ENCODE measurements at places on chromosomes 13 and 19. TPM values are rescaled to one million over a fixed set of nuclear protein-coding genes. Genes with fewer than 3 reads are reported as not detected.

Gene RNF225
- total RNA-seq = 0.58 TPM

DNA sequence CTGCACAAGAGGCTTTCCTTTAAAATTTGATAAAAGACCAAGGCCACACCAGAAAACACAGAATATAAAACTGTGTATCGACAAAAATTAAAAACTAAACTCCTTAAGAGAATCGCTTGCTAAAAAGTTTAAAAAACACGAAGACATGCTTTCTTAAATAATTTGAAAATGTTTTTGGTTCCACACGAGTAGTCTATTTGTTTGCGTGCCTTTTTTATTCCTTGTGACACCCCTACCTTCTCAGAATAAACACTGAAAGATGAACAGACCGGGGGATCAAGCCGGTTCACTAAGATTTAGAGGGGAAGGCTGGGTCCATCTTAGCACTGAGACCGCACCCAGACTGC lies 256.4 kb upstream of the STARD13 start:
- DNase-seq = no peak

DNA sequence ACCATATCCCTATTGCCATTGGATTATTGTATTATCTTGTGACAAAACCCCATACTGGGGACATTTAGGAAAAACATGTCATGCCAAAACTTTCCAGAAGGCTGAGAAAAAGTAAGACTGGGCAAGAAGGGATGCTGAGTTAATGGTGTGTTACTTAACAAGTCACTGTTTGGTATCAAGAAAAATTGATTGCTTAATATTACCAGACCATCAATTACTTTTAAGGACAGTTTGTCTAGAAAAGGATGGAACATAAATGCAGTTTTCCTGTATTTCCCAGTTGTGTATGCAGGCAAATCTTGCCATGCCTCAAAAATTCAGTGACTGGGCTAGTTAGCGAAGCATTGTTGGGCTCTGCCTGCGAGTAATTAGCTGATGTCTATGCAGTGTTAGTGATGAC lies 705.6 kb upstream of the MIR17HG start:
- DNase-seq = no peak

Gene IRS2
- total RNA-seq = 4.4 TPM

- peak; percentile 67 for DNase-seq
Observed at GRCh38 chr19:49937750-49938381, 8.6 kb upstream of the NUP62 start.

Gene CEACAM21
- total RNA-seq = 2.7 TPM

DNA sequence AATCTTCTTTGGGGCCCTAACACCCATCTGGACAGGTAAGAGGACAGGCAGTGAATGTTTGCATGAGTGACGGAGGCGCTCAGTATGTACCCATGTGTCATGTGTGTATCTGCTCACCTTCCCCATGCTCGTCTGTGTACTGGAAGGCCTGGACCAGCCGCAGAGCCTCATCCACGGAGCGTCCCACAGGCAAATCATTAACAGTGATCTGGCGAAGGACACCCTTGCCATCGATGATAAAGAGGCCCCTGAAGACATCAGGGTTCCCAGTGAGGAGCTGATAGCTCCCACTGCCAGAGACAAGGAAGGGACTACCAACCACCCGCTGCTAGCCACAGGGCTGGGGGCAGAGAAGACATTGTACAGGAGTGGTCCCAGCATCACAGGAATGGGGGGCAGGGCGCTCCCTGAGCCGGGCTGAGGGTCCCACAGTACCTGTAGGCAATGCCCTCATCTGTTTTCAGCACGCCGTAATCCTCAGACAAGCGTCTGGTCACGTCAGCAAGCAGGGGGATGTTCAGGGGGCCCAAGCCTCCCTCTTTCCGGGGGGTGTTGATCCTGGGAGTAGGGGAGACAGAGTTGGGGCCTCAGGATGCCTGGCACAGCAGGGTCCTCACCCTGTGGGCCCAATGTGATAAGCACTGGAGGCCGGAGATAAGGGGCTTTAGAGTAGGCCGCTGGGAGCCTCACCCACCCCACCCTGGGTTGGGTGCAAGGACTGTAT lies 1.7 kb downstream of the PRDX2 start:
- DNase-seq = no peak

DNA sequence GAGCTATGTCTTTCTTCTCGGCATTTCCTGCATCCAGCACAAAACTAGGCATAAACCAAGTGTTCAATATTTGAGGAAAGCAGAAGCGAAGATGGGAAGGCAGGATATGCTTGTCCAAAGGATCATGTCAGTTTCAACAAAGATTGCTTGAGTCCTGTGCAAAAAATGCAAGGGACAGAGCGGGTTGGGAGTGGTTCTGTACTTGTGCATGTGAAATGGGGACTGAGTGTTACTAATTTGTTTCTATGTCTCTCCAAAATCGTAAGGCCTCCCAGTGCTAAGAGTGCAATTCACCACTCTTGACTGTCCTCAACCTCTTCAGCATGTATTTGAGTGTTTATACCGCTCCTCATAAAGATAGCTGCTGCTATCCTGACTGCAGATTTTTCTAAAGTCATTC lies 166.2 kb downstream of the DLEU7 start:
- no peak for DNase-seq

Gene PCDH20
- total RNA-seq = not detected

DNA sequence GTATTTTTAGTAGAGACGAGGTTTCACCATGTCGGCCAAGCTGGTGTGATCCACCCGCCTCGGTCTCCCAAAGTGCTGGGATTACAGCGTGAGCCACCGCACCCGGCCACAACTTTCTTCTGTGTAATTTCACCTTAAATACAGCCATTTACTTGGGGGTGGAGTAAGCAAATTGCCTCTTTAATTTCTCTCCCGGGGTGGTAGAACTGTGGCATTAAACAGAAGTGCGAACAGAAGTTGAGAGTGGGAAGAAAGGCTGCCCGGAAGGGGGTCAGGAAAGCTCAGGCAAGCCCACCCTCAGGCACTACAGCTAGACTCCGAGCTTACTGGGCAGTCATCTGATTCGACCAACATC lies 475 bp upstream of the DNAJC15 start:
- DNase-seq = no peak

DNA sequence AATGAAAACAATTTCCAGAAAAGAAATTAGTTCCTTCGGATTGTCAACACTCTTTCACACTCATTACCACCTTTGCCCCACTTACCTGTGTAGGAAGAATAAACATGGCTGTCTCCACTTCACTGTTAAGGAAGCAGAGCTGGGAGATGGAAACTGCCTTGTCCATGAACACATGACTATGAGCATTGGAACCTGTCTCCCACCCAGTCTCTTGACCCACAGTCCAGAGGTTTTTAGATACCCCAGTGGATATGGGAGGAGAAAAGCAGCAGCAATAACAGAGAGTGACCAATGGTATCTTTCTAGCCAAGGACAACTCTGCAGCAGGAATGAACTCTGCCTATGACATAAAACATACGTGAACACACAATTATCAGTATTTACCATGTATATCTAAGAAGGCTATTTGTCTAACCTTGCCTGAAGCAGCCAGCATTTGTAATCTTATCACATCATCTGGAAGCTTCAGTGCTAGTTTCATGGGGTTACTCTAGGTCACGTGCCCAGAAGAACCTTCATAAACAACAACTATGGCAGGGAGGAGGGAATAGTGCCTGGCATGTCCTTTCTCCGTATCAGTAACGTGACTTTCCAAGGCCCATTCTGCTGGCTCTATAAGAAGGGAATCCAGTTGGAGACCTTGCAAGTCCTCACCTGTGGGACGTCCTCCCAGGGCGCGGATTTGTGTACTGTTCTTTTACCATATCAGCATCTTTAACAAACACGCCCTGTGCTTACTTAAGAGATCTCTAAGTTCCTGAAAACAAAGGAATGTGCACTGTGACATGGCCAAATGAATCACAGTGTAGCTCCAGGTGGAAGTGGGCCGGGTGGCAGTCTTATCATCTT lies 221.8 kb upstream of the UBL3 start:
- no peak for DNase-seq

- DNase-seq = peak; percentile 68
Observed at GRCh38 chr13:79870123-79870522, 389.2 kb downstream of the NDFIP2 start.

GRCh38 chr19:42197375-42197817 lies 20.1 kb downstream of the DEDD2 start:
- no peak for DNase-seq

DNA sequence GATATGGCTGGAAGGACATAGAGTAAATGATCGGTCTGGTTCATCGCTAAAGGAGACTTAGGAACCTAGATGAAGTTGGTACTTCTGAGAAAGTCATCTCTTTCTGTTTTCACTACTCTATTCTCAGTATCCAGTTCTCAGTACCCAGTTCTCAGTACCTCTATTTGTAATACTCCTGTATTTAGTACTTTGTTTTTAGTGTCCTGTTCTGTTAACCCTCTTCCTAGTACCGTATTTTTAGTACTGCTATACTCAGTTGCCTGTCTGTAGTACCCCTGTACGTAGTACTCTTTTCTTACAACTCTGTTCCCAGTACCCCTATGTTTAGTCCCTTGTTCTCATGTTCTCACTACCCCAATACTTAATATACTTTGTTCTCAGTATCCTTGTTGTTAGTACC lies 1.2 kb downstream of the RFXAP start:
- no peak for DNase-seq

DNA sequence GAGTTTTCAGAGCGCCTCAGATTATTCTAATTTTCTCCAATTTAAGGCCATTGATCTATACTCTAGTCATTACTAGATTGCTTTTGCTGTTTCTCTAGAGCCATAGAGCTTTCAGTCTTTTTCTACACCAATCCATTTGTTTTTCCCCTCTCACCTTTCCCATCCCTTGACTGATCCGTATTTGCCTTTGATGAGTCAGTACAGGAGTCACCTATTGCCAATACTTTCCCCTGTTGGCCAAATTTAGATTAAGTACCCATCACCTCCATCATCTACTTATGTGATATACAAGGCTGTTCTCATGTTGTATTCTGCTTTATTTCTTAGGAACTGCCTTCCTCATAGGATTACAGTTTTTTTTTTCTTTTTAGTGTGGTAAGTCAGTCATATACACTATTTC lies 463.2 kb downstream of the KLF12 start:
- DNase-seq = no peak

DNA sequence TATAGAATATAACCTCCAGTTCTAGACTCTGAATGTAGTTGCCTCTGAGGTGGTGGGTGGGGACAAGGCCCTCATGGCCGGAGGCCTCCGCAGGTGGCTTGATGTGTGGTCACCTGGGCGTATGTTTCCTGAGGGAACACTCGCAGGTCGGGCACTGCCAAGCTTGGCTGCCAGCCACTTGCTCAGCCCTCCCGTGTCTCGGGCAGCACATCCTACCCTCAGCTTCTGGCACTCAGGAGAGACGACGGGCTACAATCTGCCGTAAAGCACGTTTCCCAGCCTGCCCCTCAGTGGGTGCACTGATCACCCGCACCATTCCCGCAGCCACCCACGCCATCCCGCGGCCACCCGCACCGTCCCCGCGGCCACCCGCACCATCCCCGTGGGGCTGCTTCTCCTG lies 15.2 kb downstream of the THOP1 start:
- no peak for DNase-seq

- DNase-seq = no peak
Observed at GRCh38 chr19:6626764-6627163, 35.8 kb upstream of the CD70 start.

DNA sequence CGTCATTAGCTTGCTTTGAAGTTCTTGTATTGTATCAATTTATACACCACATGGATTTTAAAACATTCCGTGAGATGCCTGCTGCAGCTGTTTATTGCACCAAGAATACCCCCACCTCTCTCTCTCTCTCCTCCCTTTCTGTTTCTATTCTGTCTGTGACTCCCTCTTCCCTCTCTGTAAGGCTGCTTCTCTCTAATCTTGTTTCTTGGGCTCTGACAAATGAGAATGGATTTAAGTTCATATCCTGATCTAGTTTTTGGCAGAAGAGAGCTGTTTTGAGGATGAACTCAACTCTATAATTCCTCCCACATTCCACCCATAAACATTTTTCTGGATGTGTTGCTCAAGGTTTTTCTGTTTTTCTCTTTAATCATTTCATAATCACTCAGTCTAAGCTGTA lies 144.3 kb upstream of the FRY start:
- no peak for DNase-seq

GRCh38 chr13:109781384-109782065 lies 4.9 kb downstream of the IRS2 start:
- DNase-seq = no peak

Measured in endothelial cell of umbilical vein (primary cell).